ENCODE measurements at places on chromosomes 6 and 20. TPM values are rescaled to one million over a fixed set of nuclear protein-coding genes. Genes with fewer than 3 reads are reported as not detected.

PDE7B gene
- 6.8 TPM for total RNA-seq

REPS1 gene
- 24.4 TPM for total RNA-seq

VSX1 gene
- not detected for total RNA-seq

RAET1L gene
- total RNA-seq = not detected

MRAP2 gene
- 1.3 TPM for total RNA-seq

CAPN11 gene
- not detected for total RNA-seq

GABBR1 gene
- 4.6 TPM for total RNA-seq

ZSCAN23 gene
- total RNA-seq = 0.51 TPM

ADAM33 gene
- total RNA-seq = 53.1 TPM

XKR7 gene
- not detected for total RNA-seq

TMX4 gene
- total RNA-seq = 27.7 TPM

SLC35D3 gene
- total RNA-seq = not detected

IRAK1BP1 gene
- 4.6 TPM for total RNA-seq

SPTLC3 gene
- total RNA-seq = 1.1 TPM

RNGTT gene
- total RNA-seq = 21.5 TPM

SYCP2 gene
- total RNA-seq = 0.22 TPM

DAAM2 gene
- 5.1 TPM for total RNA-seq

ID4 gene
- total RNA-seq = 41.0 TPM

TSPYL1 gene
- 79.4 TPM for total RNA-seq

AIF1 gene
- not detected for total RNA-seq

PKHD1 gene
- not detected for total RNA-seq

SNAP91 gene
- not detected for total RNA-seq

MROH8 gene
- 4.2 TPM for total RNA-seq

CCDC167 gene
- 41.2 TPM for total RNA-seq

C6orf132 gene
- 5.2 TPM for total RNA-seq

DYNLT2 gene
- total RNA-seq = 1.5 TPM

BANF2 gene
- total RNA-seq = not detected

PPP1R3G gene
- 1.5 TPM for total RNA-seq

CCM2L gene
- not detected for total RNA-seq

LAMA4 gene
- total RNA-seq = 440 TPM

MAFB gene
- total RNA-seq = 1.8 TPM

MCCD1 gene
- not detected for total RNA-seq

RAET1G gene
- total RNA-seq = 5.2 TPM

GINS1 gene
- 2.9 TPM for total RNA-seq

POU5F1 gene
- total RNA-seq = 0.22 TPM

FOXF2 gene
- 5.1 TPM for total RNA-seq

TNF gene
- total RNA-seq = not detected

BTNL2 gene
- total RNA-seq = not detected

LHFPL5 gene
- total RNA-seq = not detected

WASF1 gene
- 14.4 TPM for total RNA-seq

EDN3 gene
- total RNA-seq = not detected

DUSP15 gene
- total RNA-seq = not detected

ADTRP gene
- 1.3 TPM for total RNA-seq

PREX1 gene
- 0.63 TPM for total RNA-seq

CGA gene
- 6.3 TPM for total RNA-seq

FAM184A gene
- total RNA-seq = not detected

CCN2 gene
- total RNA-seq = 397 TPM

ADGRF4 gene
- total RNA-seq = not detected

KCNQ2 gene
- not detected for total RNA-seq

LGSN gene
- not detected for total RNA-seq

FOXA2 gene
- total RNA-seq = not detected

C2 gene
- total RNA-seq = 1.3 TPM

PARD6B gene
- not detected for total RNA-seq

MEP1A gene
- not detected for total RNA-seq

ZSWIM3 gene
- total RNA-seq = 5.3 TPM

LST1 gene
- total RNA-seq = not detected

Measured in GM23248 (cell line).